ENCODE measurements at places on chromosomes 11 and 22. TPM values are rescaled to one million over a fixed set of nuclear protein-coding genes. Genes with fewer than 3 reads are reported as not detected.

- no peaks in the 10 kb centered on the region for H3K4me1 ChIP-seq
- DNase-seq, result no peak
- no peaks in the 10 kb centered on the region for H3K27me3 ChIP-seq
- no peak overlapping the region for H3K4me3 ChIP-seq
These were observed 166.3 kb upstream of the ARHGAP20 start for GRCh38 chr11:110878513-110878912.

- no peaks in the 10 kb centered on the region for H3K4me1 ChIP-seq
- H3K4me3 ChIP-seq, result no peak overlapping the region
- no peaks in the 10 kb centered on the region for H3K36me3 ChIP-seq
- no peaks in the 10 kb centered on the region for H3K27me3 ChIP-seq
- no peak for DNase-seq
These were observed 74.1 kb upstream of the SHANK2 start for GRCh38 chr11:71326328-71326940.

DNA sequence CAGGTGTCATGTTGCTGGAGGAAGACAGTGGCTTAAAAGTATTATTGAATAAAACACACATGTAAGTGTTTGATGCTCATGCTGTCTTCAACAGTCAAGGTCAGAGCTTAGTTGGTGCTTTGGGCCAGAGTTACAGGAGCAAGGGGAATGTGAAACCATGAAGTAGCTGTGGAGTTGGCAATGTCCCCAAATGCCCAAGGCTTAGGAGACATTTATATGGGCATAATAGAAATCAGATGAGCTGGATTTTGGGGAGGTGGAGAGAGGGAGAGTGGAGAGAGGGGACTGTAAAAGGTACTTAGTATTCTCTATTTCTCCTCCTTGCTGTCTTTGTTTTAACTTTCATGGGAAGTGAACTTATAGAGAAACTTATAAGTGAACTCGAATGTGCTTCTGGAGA lies 407.8 kb downstream of the ETS1 start:
- no peak overlapping the region for H3K27ac ChIP-seq
- no peaks in the 10 kb centered on the region for H3K36me3 ChIP-seq
- DNase-seq, result no peak
- no peaks in the 10 kb centered on the region for H3K4me1 ChIP-seq
- H3K27me3 ChIP-seq, result no peaks in the 10 kb centered on the region
- no peak overlapping the region for H3K4me3 ChIP-seq

GRCh38 chr11:67349036-67349435 lies 4.3 kb downstream of the POLD4 start:
- H3K27me3 ChIP-seq, result no peaks in the 10 kb centered on the region
- H3K4me3 ChIP-seq, result no peak overlapping the region
- H3K4me1 ChIP-seq, result peaks cover 38% of the 10 kb centered on the region
- no peak for DNase-seq
- H3K27ac ChIP-seq, result peak overlapping the region; percentile 29
- no peaks in the 10 kb centered on the region for H3K36me3 ChIP-seq

DNA sequence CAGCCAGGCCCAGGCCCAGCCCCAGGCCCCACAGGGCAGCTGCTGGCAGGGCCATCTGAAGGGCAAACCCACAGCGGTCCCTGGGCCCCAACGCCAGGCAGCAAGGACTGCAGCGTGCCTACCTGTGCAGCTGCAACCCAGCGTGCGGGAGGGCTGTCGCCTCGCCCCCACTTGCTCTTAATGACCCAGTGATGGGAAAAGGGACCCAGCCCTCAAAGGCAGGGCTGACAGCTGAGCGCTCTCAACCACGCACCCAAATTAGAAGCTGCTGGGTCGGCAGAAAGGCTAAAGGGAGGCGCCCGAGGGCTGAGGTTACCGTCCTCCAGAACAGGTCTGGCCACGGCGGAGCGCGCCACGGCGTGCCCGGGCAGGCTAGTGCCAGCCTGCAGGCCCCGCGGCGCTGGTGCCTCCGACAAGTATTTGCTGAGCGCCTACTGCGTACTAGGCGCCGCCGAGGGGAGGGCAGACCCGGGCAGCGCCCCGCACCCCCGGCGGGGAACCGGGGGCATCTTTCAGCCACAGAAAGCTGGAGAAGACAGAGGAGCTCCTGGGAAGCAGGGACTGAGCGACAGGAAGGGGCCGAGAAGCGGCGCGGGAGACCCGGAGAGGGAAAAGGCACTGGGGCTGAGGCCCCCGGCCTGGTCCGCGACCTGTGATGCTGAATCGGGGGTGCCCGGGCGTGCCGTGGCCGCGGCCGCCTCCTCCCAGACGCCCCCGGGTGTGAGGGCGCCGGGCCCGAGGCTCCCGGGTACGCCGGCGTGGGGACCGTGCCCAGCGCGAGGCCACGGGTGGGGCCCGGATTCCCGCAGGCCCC lies 773 bp downstream of the HRAS start:
- H3K4me3 ChIP-seq, result peak overlapping the region; percentile 83
- peak overlapping the region; percentile 79 for H3K27ac ChIP-seq
- peaks cover 35% of the 10 kb centered on the region for H3K4me1 ChIP-seq
- DNase-seq, result no peak

DNA sequence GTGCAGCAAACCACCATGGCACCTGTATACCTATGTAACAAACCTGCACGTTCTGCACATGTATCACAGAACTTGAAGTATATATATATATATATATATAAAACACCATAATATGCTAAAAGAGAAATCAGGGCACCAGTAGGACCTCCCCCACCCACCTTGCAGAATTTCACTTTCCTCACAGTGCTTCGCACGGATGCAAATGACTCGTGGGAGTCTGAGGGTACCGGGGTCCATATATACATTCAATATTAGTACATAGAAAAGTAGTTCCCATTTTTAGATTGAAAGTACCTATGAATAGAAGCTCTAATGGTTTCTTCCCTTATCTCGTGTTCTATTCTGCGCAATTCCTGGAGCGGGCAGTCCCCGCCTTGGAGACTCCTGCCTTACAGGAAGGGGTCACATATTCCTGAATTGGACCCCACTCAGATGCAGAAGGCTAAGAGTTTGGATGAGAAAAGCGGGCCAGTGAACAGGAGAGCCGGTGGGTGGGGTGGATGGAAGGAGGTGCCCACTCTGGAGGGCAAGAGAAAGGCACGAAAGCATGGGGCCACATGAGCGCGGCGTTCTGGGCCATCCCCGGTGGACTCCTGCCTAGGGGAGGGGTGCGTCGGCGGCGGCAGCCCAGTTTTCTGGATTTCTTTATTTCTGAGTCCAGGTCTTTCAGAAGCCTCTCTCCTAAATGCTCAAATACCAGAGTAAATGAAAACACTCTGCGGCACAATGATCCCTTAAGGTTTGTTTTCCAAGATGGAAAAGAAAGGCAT lies 136.3 kb downstream of the ETS1 start:
- no peak for DNase-seq
- H3K36me3 ChIP-seq, result no peaks in the 10 kb centered on the region
- peaks cover 33% of the 10 kb centered on the region for H3K4me1 ChIP-seq
- peak overlapping the region; percentile 62 for H3K27ac ChIP-seq

GRCh38 chr22:27226666-27227065 lies 569.3 kb downstream of the MIAT start:
- H3K36me3 ChIP-seq, result no peaks in the 10 kb centered on the region
- no peak overlapping the region for H3K4me3 ChIP-seq
- no peak overlapping the region for H3K27ac ChIP-seq
- H3K27me3 ChIP-seq, result no peaks in the 10 kb centered on the region

DNA sequence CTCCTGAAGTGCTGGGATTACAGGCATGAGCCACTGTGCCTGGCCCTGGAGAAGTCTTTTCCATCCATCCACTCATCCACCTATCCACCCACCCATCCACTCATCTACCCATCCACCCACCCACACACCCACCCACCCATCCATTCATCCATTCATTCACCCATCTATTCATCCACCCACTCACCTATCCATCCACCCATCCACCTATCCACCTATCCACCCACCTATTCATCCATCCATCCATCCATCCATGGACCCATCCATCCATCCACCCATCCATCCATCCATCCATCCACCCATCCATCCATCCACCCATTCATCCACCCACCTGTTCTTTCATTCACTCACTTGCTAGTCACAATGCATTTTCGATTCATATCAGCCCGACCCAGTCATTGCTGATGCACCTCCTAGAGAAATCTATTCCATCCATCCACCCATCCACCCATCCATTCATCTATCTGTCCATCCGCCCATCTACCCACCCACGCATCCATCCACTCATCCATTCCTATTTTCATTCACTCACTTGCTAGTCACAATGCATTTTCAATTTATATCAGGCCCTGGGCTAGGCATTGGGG lies 17.7 kb upstream of the SUN2 start:
- no peaks in the 10 kb centered on the region for H3K27me3 ChIP-seq
- no peak overlapping the region for H3K4me3 ChIP-seq
- H3K27ac ChIP-seq, result no peak overlapping the region
- no peaks in the 10 kb centered on the region for H3K4me1 ChIP-seq

DNA sequence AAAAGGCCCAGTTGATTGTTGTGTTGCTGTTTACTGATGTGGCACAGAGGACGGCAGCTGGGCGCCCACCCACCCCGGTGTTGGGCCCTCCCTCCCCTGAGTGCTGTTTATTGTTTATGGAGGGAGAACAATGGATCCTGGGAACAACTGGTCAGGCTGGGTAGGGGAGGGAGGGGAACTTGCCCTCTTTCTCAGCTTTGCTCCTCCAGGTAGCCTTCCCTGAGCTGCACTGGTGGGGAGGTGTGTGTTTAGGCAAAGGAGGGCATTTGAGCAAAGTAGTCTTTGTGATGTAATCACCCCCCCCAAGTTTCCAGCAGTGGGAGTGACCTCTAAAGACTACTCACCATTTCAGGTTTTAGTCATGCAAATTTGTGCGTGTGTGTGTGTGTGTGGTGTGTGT lies 1035.3 kb downstream of the NTM start:
- H3K4me1 ChIP-seq, result no peaks in the 10 kb centered on the region
- no peak overlapping the region for H3K4me3 ChIP-seq
- DNase-seq, result no peak

DNA sequence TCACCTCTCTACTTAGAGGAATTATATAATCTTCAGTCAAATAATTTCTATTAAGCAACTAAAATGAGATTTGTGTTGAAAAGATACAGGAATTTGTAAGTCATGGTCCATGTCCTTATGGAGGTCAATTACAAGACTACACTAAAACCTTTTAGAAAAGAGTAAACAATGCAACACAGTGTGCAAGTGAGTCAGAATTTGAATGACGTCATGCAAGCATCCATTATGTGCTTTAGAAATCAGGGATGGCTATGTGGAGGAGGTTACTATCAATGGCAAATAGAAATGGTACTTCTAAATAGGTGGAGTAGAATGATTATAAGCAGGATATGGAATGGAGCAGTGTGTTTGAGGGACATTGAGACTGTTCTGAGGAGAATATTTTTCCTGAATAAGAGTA lies 16.6 kb downstream of the OR10D3 start:
- no peak overlapping the region for H3K4me3 ChIP-seq
- H3K4me1 ChIP-seq, result peaks cover 3% of the 10 kb centered on the region
- H3K36me3 ChIP-seq, result no peaks in the 10 kb centered on the region

GRCh38 chr11:118783724-118784495 lies 7.1 kb downstream of the DDX6 start:
- H3K27ac ChIP-seq, result peak overlapping the region; percentile 35
- H3K27me3 ChIP-seq, result no peaks in the 10 kb centered on the region
- no peak overlapping the region for H3K4me3 ChIP-seq
- DNase-seq, result no peak

- no peaks in the 10 kb centered on the region for H3K27me3 ChIP-seq
- H3K27ac ChIP-seq, result no peak overlapping the region
- DNase-seq, result no peak
- H3K4me3 ChIP-seq, result no peak overlapping the region
These were observed 52.5 kb upstream of the SUSD2 start for GRCh38 chr22:24128631-24129262.

GRCh38 chr11:41382927-41383326 lies 76.5 kb downstream of the LRRC4C start:
- no peak overlapping the region for H3K27ac ChIP-seq
- no peak for DNase-seq
- H3K4me1 ChIP-seq, result no peaks in the 10 kb centered on the region
- no peak overlapping the region for H3K4me3 ChIP-seq
- no peaks in the 10 kb centered on the region for H3K36me3 ChIP-seq

DNA sequence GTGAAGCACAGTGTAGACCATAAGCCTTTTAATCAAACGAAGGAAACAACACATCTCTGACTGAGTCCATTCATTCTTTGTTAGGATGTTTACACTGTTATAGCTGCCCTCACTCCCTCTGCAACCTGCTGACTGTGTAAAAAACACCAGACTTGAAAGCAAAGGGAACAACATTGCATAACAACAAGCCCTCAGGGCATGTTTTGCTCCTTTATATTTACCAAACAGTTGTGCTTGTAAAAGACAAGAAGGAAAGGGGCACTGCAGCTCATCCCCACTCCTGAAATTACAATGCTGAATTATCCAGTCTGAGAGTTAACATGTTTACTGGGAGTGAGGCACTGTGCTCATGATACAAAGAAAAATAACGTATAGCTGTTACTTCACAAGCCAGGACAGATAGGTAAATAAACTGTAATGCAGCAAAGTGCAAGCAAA lies 46.4 kb downstream of the RAB30 start:
- H3K36me3 ChIP-seq, result no peaks in the 10 kb centered on the region
- no peaks in the 10 kb centered on the region for H3K27me3 ChIP-seq
- no peak overlapping the region for H3K27ac ChIP-seq
- H3K4me1 ChIP-seq, result peaks cover 20% of the 10 kb centered on the region

DNA sequence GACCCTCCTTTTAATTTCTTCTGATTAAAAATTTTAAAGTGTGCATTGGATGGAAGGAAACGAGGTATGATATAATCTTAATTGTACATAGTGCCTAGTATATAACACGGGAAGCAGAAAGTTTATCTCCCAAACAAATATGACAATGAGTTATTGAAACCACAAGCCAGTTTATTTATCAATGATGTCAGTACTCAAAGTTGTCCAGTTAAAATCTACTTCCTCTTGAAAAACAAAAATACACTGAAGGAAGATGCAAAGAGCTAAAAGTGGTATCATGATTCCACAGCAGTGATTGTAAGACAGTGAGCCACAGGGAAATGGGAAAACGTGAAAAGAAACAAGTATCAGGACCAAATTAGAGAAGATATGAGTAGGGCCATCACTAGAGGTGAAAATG lies 18.8 kb upstream of the OR5B21 start:
- H3K27me3 ChIP-seq, result no peaks in the 10 kb centered on the region
- H3K4me1 ChIP-seq, result peaks cover 23% of the 10 kb centered on the region
- H3K27ac ChIP-seq, result no peak overlapping the region

- H3K36me3 ChIP-seq, result no peaks in the 10 kb centered on the region
- DNase-seq, result peak; percentile 84
- H3K4me1 ChIP-seq, result no peaks in the 10 kb centered on the region
- H3K27ac ChIP-seq, result no peak overlapping the region
These were observed 65.0 kb downstream of the SFI1 start for GRCh38 chr22:31561238-31561887.

DNA sequence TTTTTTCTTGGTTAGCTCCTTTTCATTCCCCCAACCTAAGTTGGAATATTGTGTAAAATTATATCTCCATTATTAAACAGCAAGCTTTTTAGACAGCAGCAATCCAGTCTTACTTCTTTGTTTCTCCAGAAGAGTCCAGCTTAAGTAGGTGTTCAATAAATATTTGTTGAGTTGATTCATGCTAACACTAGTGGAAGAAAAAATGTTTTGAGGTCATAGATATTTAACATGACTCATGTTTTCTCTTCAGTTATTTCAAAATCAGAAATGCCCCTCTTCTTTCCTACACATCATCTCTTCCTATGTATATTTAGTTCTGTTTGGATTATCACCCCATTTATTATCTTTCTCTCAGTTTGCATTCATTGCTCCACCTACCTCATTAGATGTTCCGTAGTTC lies 20.3 kb downstream of the CCDC83 start:
- no peak overlapping the region for H3K27ac ChIP-seq

The SLC22A12 gene
- total RNA-seq, result not detected

The APOBEC3B gene
- not detected for total RNA-seq

The PHLDB1 gene
- 92.6 TPM for total RNA-seq

The ARHGEF17 gene
- total RNA-seq, result 12.0 TPM

The KDM2A gene
- 137 TPM for total RNA-seq

The HEPN1 gene
- not detected for total RNA-seq

The CARD16 gene
- 8.0 TPM for total RNA-seq

Measured in transverse colon (tissue), 4 donors.